Stimulated activated CD8-positive, alpha-beta memory T cell treated with anti-CD3 and anti-CD28 coated beads, Interleukin-4, amount 100 ng/mL, for 48 hours (primary cell): ENCODE measurements at places on chromosomes 1 and 21.

DNA sequence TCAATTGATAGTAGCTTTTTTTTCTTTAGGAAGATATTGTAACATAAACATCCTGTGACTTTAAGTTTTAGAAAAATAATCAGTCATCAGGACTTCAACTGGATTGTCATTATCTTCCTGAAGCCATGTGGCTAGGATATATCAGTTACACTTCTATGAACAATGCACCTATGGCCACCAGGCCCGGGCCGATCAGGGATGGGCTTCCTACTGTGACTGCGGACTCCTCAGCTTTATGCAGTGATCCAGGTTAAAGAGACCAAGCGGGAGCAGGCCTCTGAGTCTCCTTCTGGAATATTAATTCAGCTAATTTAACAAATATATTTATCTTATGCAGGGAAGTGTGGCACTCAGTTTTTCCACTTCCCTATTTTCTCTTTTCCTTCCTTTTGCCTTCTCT is 200.6 kb downstream of the ADGRL2 start:
- no peak for DNase-seq

DNA sequence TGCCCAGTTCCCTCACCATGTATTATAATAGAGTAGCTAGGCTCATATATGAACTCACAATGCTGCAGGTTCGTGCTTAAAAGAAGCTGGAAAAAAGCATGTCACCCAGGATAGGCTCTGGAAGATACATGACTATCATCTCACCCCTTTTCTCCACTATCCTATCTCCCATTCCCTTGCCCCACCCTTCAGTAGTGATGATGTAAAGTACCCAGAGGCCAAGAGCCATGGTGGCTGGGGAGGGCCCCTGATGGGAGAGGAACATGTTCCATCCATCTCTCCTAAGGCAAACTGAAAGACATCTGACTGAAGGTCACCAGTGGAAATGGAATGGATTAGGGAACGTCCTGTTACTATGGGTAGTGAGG is 20.3 kb upstream of the RBBP5 start:
- DNase-seq: no peak

DNA sequence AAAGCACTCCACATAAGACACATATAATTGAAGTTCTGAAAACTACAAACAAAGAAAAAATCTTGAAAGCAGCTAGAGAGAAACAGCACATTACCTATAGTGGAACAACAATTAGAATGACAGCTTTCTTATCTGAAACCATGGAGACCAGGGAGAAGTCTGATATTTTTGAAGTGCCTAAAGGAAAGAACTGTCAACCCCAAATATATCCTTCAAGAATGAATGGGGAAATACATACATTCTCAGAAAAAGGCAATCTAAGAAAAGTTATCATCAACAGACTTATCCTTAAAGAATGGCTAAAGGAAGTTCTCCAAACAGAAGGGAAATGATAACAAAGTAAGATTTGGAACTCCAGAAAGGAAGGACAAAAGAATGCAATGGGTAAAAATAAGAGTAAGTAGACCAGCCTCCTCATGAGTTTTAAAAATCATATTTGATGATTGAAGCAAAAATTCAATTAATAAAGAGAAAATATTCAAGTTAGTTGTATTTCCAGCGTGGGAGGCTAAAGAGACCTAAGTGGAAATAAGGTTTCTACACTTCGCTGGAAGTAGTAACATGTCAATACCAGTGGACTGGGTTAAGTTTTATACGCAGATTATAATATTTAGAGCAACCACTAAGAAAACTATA is 170.8 kb upstream of the SAMSN1 start:
- DNase-seq: no peak

DNA sequence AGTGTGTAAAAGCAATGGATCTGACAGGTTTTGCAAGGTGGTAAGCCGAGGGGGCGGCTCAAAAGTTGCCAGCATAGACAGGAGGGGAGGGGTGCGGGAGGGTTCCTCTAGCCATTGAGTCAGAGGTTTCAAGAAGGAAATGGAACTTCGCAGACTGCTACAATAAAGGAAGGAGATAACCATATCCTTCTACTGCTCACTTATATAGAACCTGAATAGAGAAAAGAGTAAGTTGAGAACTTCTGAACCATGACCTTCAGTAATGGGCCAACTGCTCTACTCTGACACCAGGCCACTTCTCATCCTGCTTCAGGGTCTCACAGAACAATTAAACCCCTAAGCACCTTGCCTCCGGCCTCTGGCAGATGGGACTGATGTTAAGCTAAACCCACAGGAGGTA is 26.3 kb upstream of the BCAR3 start:
- DNase-seq: peak; percentile 75

DNA sequence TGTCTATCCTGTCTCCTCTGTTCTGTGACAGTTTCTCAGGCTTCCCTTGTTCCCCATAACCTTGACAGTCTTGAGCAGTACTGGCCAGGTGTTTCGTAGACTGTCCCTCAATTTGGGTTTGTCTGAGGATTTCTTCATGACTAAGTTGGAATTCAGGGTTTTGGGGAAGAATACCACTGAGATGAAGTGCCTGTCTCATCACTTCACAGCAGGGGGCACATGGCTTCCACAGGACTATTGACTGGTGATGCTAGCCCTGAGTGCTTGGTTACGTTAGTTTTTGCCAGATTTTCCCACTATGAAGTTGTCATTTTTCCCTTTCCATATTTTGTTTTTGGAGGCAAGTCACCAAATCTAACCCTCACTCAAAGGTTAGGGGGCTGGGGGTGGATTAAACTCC is 45.7 kb downstream of the CDCP2 start:
- peak; percentile 6 for DNase-seq

GRCh38 chr1:185263292-185263691 is 53.8 kb downstream of the IVNS1ABP start:
- DNase-seq: no peak
